ENCODE measurements at places on chromosomes 2 and 18.

GRCh38 chr2:197378494-197379307 is 56.1 kb downstream of the SF3B1 start:
- DNase-seq = peak; percentile 50

- DNase-seq = no peak
Observed at GRCh38 chr18:34991152-34991551, 50.1 kb upstream of the MAPRE2 start.

DNA sequence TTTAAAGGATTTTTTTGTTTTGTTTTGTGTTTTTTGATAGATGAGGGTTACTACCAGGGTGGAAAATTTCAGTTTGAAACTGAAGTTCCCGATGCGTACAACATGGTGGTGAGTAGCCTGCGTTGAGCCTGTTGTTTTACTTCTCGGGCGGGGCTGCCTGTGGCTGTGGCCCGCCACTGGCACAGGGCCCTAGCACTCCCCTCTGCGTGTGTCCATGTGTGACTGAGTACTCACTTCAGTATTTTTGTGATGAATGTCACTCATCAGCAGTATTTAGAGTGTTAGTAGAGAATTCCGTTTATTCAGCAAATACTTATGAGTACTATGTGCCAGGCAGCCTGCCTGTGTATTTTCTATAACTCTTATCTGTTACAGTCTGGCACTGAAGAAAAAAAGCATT is 44.3 kb upstream of the SCLY start:
- no peak for DNase-seq

GRCh38 chr18:6855767-6856166 is 126.3 kb downstream of the ARHGAP28 start:
- no peak for DNase-seq

GRCh38 chr2:60515721-60516226 is 37.7 kb downstream of the BCL11A start:
- DNase-seq = peak; percentile 75

GRCh38 chr2:8277921-8278571 is 403.8 kb upstream of the ID2 start:
- DNase-seq = no peak

- DNase-seq = no peak
Observed at GRCh38 chr2:184555352-184555751, 43.0 kb upstream of the ZNF804A start.

- DNase-seq = no peak
Observed at GRCh38 chr2:214311931-214312749, 98.7 kb upstream of the VWC2L start.

GRCh38 chr18:77114415-77115191 is 18.0 kb downstream of the MBP start:
- DNase-seq = peak; percentile 95

GRCh38 chr2:23320058-23320457 is 64.9 kb upstream of the KLHL29 start:
- no peak for DNase-seq

- no peak for DNase-seq
Observed at GRCh38 chr2:241542278-241542605, 16.3 kb upstream of the BOK start.

- DNase-seq = no peak
Observed at GRCh38 chr18:74529811-74530583, 4.3 kb upstream of the CNDP1 start.

DNA sequence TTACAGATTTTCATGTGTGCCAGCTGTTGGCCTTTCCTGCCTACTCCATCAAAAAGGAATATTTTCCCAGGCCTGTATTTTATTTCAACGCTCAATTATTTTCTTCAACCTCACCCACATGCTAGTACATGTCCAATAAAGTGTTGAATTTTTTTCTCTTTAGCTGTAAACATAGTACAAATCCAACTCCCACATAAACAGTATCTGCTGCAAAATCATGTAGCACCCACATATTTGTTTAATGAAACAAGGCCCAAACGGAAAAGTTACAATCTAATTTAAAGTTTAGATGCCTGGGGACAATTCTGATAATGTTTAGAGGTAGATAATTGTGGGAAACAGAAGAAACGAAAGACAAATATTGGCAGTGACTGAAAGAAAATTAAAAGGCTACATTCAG is 275.4 kb upstream of the ACVR2A start:
- DNase-seq = no peak

GRCh38 chr2:233469261-233470010 is 97.1 kb downstream of the USP40 start:
- no peak for DNase-seq

GRCh38 chr2:48287976-48288375 is 242.0 kb upstream of the STON1 start:
- no peak for DNase-seq

GRCh38 chr2:190340369-190340768 is 3.0 kb upstream of the INPP1 start:
- no peak for DNase-seq

DNA sequence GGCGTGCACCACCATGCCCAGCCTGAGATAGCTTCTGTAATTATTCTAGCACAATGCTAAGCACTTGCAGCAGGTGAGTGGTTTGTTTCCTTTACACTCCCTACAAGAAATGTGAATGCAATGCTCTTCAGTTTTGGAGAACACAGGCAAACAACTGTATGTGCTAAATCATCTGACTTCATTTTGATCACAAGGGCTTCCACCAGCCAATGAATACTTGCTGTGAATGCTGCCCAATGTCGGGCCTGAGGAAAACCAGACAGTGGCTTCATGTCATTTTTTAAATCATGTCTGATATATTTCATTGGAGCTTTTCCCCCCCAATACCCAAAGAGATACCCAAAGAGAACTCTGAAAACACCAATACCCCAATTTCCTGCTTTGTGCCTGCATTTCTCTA is 155.6 kb upstream of the XPO1 start:
- no peak for DNase-seq

DNA sequence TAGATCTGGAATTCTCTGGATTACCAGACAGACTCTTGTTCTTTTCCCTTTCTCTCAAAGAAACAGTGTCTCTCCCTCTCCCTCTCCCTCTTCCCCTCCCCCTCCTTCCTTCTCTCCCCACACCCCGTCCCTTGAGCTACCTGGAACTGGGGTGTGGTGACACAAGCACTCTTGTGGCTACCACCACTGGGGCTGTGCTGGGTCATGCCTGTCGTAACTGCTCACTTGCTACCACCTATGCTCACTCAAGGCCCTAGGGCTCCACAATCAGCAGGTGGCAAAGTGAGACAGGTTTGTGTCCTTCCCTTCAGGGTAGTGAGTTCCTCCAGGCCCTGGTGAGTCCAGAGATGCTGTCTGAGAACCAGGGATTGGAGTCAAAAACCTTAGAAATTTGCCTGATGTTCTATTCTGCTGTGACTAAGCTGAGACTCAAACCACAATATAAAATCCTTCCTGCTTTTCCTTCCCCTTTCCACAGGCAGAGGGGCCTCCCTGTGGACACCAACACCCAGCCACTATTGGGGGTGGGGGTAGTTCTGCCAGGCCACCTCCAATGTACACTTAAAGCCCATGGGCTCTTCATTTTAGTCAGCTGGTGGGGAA is 70.8 kb downstream of the OXER1 start:
- no peak for DNase-seq

GRCh38 chr2:8153258-8153718 is 528.6 kb upstream of the ID2 start:
- no peak for DNase-seq

- peak; percentile 98 for DNase-seq
Observed at GRCh38 chr2:99180755-99181623, at the start of the genes MITD1 and MRPL30. Gene MITD1, minus strand, starts transcription at chr2:99181058. Its CDS starts 77 bp downstream, at chr2:99180981. Gene MRPL30, plus strand, starts transcription at chr2:99181184. Its CDS starts 5,020 bp downstream, at chr2:99186204.

- DNase-seq = no peak
Observed at GRCh38 chr2:127095367-127095641, 11.7 kb downstream of the BIN1 start.

DNA sequence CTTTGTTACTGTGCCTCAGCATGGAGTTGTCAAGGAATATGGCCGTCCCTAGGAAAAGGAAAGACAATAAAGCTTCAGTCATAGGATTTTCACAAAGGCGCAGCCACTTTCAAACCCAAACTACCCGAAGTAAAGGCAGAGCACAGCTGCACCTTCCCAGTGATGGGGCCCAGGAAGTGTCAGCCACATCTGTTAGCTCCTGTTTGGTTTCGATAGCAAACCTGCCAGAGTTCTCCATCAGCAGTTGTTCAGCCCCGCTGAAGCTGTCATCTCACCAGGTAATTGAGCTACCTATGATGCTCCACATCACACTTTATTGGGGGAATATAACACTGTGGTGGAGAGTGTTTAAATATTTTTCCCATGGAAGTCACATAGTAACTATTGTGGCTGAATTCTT is 80.7 kb downstream of the LRATD1 start:
- DNase-seq = no peak

DNA sequence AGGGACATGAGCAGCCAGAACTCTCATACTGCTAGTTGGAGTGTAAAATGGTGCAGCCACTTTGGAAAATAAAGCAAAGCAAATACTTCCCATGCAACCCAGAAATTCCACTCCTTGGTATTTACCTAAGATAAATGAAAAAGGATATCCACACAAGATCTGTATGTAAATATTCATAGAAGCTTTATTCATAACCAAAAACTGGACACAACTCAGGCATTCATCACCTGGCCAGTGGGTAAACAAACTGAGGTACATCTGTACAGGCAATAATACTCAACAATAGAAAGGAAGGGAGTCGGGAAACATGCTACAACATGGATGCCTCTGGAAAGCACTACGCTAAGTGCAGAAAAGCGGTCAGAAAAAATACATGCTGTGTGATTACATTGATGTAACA is 2.5 kb upstream of the LOXHD1 start:
- no peak for DNase-seq

DNA sequence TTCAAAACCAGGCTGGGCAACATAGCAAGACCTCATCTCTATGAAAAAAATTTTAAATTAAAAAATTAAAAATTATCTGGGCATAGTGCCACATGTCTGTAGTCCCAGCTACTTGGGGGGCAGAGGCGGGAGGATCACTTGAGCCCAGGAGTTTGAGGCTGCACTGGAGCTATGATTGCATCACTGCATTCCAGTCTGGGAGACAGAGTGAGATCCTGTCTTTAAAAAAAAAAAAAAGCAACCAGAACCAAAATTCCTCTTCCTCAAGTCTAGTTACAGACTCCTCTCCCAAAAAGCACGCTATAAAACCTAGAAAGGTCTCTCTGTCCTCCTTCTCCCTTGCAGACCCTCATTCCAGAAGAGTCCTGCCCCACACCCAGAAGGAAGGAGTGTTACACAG is 23.9 kb downstream of the TNFAIP6 start:
- peak; percentile 54 for DNase-seq

DNA sequence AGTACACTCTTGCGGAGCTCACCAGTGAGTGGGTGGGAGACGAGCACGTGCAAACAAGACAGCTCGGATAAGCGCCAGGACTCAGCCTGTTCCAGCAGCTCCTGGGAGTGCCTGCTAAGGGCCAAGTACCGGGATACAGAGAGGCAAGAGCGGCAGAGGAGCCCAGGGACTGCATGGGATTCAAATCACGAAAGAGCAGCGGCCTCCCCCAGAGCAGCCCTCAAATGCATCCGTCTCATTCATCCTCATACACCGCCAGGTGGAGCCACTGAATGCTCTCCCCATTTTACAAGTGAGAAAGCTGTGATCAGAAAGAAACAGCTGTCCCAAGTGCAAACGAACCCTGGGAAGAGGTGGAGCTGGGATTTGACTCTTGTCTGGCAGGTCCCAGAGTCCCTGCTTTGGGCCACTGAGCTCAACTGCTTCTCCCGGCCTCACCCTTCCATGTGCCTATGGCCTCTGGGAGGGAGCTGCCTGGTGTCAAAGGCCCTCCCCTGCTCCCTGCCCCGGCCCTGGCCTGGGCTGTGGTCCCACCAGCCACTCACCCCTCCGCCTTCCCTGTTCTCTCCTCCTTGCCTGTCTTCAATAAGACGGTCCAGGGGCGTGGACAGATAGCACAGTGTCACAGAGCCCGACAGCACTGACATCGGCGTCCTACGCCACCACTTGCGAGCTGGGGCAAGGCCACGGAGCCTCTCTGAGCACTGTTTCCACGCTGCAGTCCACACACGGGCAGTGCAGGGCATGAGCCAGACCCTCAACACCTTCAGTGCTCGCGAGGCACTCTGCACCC is 72.8 kb upstream of the TAF1B start:
- DNase-seq = peak; percentile 69

GRCh38 chr2:226052772-226053416 is 653.4 kb downstream of the NYAP2 start:
- DNase-seq = no peak

DNA sequence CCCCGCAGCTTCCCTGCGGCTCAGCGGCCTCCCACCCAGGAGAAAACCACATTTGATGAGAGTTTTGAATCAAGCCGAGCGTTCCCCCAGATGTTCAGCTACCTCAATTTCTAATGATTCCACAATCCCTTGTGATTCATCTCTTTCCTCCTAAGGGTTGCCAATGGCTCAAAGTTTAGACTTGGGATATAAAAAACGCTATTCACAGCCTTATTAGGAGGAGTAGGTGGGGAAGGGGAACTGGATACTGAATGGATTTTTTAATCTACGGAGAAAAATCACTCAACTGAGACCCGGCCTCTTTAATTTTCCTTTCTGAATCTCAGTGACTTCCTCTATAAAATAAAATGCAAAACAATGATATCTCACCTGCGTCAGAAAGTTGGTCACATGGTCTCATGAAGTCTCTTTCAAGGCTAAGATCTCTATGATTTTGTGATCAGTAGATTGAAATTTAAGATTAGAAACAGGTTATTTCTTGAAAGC is 192.6 kb upstream of the TCF4 start:
- DNase-seq = peak; percentile 18

DNA sequence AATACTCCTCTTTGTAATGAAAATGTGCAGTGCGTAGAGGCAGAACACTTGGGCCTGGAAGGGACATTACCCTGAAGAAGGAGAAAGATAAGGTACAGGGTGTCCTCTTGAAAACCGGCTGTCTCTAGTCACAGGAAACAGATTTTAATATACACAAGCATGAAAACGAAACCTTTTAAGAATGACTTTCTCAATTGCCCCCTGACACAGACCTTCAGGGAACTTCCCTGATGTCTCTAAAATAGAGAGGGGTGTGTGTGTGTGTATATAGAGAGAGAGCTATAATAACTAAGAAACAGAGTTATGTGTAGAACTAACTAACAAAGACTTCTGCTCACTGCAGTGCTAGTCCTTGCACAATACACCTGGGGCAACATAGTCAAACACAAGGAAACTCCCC is 780.0 kb downstream of the CNTNAP5 start:
- no peak for DNase-seq

DNA sequence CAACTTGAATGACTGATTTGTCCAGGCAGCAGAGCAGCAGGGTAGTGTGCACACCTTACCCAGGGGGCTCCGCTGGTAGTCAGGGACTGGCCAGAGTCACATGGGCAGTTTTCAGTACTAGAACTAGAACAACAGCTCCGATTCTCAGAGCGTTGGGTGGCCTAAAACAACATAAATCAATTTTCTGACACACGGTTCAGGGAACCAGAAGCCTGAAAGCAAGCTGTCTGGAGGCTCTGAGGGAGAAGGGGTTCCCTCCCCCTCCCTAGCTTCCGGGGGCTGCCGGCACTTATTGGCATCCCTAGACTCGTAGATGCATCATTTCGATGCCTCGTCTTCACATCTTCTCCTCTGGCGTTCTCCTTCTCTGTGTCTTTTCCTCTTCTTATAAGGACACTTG is 13.4 kb upstream of the ITGB6 start:
- DNase-seq = no peak

DNA sequence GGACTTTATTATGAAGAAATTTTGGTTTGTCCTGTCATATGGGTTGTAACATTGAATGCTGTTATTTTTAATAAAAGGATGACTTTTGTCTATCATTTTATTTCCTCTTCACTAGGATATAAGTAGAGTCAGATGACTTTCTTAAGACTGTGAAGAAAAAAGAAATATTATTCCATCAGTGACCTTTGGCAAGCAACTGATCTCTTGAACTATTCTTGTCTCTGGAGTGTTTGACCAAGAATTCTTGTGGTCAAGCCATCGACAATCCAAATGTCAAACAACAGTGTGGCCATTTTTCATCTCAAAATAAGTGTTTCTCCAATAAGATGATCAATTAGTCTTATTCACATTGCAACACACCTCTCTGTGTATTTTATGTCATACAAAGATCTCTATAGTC is 24.9 kb downstream of the HOXD1 start:
- DNase-seq = no peak

All from umbilical cord (tissue), 2 donors.